Activated T-helper 17 cell treated with anti-CD3 and anti-CD28 coated beads, Interleukin-2, amount 50 U/mL, for 72 hours (primary cell): ENCODE measurements at places on chromosomes 12 and 14.

DNA sequence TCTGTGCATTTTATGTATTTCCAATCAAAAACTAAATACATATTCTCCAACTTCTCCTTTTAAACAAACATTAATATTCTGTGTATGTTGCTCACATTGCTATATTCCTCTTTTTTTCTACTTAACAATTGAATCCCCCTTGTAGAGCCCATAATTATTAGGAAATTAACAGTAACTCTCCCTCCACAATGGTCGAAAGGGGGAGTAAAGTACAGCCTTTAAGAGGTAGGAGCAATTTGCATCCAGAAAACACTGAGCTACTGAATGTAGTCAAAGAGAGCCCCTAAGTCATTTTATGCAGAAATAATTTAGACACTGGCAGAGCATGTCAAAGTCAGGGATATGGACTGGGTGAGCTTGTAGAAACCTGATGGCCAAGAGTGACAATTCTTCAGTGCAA is 57.2 kb upstream of the SCN8A start:
- ATAC-seq: no peak

DNA sequence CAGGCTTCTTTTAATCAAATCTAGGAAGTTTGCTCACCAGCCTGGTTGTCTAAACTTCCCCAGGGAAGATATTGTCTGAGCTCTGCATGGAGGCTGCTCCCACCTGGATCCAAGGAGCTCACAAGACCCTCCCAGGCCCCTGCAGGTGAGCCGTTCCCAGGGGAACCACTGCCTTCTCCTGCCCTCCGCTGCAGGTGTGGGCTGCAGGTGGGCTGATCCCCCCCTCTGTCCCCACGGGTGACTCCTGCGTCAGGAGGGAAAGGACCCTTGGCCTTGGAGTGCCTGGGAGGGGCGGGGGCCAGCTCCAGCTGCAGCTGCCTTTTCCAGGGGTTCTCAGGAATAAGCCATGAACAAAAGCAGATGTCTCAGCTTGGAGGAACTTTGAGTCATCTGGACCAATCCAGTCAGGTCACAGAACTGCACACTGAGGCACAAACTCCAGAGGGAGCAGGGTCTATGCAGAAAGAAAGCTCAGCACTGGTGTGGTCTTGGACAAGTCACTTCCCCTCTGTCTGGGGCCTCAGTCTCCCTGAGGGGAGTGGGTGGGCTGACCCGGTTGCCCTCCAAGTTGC is 246.6 kb upstream of the RTL1 start:
- ATAC-seq: no peak

- no peak for ATAC-seq
These were observed 123.2 kb downstream of the LMO3 start for GRCh38 chr12:16482726-16483125.

- no peak for ATAC-seq
These were observed 18.7 kb downstream of the CABP1 start for GRCh38 chr12:120659151-120659525.

DNA sequence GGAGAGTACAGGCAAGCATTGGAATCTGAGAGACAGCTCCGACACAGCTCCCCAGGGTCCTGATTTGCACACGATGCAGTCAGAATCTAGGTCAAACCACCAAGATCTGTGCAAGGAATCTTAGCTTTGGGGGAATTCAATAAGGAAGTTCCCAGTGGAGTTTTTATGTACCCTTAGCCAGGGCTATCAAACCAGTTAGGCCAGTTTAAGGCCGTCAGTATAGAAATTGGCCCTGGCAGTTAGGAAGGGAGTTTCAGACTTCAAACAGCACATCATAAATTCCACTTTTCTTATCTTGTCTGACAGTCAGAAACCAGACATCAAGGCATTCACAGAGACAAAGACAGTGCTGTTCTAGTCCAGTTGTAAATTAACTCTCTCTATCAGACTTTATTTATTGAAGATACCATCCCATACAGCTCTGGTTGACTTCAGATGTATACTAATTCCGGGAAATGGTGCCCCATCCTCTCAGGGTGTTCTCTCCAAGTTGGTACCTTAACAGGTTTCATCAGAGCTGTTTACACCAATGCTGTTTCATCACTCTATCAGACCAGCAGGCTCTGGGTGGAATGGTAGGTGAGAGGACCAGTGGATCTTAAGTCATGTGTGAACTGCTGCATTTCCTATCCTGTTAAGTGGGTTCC is 157.5 kb upstream of the ATF7IP start:
- no peak for ATAC-seq

GRCh38 chr12:6965714-6966113 is 4.8 kb downstream of the PHB2 start:
- no peak for ATAC-seq

- peak; percentile 93 for ATAC-seq
These were observed 37.6 kb downstream of the SPATA7 start for GRCh38 chr14:88422919-88423650.

GRCh38 chr12:86230516-86231146 is 25.6 kb downstream of the MGAT4C start:
- no peak for ATAC-seq

- ATAC-seq: peak; percentile 95
These were observed 75.0 kb upstream of the HIF1A start for GRCh38 chr14:61620130-61620946.

DNA sequence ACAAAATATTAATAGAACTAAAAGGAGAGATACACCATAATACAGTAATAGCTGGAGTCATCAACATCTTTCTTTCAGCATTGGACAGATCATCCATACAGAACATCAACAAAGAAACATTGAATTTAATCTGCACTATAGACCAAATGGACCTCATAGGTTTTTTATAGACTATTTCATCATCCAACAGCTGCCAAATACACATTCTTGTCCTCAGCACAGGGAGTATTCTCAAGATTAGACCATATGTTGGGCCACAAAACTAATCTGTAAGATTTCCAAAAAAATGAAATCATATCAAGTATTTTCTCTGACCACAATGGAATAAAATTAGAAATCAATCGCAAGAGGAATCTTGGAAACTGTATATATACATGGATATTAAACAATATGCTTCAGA is 86.9 kb downstream of the FSCB start:
- ATAC-seq: no peak

DNA sequence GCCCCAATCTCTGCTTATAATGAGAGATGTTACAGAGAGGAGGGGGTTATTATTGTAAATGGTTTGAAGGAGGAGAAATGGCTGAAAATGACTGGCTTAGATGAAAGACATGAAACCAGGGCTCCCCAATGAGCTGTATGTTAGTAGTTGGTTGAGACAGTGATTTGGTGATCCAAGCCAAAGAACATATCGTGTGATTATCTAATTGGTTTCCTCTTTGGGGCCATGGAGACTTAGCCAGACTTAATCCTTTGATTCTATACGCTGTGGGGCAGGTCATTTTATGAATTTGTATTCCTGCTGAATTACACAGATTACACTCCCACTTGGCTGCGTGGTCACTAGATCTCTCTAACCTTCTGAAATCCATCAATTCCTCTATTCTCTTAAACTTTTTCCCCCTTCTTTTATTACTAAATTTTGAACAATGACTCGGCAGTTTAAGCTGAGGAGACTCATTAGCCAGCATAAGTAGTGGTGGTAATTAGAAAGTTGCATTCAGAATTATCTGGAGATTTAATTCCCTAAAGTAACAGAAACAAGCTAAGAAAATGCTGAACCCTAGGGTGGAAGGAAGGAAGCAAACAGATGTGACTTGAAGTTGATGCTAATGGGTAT is 5.3 kb downstream of the TTC8 start:
- no peak for ATAC-seq

- ATAC-seq: peak; percentile 28
These were observed 6.3 kb upstream of the EVL start for GRCh38 chr14:100058777-100059437.

GRCh38 chr12:95634622-95635621 is 83.6 kb upstream of the USP44 start:
- peak; percentile 36 for ATAC-seq

DNA sequence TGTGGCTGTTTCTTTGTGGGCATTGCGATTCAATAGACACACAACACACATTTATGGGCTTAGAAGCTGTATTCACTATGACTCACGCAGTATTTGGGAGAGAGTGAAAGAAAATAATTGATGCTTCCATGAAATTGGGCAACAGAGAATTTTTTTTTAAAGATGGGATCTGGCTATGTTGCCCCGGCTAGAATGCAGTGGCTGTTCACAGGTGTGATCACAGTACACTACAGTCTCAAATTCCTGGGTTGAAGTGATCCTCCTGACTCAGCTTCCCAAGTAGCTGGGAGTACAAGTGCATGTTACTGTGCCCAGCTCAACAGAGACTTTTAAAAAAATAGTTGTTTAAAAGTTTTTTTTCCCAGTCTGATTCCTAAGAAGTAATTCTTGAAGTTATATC is 146.3 kb downstream of the APAF1 start:
- ATAC-seq: no peak

DNA sequence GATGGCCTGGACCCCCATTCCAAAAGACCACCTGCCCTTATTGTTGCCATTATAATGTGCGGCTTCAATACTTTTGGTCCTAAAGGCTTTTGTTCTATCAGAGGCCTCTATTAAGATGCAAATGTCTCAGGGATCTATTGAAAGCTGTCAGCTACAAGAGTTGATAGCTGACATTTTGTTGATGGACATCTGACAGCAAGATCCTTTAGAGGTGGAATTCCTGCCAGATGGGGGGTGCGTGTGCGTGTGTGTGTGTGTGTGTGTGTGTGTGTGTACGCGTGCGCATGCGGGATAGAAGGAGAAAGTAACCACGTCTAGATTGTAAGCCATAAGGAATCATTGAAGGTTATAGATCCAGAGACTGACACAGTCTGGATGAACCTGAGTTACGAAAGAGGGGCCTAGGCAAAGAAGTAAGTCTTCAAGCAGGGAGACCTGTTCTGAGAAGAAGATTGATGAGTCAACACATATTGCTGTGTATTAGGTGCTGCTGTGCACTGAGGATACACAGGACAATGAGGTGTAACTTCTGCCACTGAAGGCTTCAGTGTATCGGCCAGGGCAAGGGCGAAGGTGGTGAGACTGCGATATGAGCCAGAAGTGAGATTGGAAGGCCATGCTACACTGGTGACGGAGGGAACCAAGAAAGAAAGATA is 89.2 kb downstream of the PRMT8 start:
- ATAC-seq: no peak

DNA sequence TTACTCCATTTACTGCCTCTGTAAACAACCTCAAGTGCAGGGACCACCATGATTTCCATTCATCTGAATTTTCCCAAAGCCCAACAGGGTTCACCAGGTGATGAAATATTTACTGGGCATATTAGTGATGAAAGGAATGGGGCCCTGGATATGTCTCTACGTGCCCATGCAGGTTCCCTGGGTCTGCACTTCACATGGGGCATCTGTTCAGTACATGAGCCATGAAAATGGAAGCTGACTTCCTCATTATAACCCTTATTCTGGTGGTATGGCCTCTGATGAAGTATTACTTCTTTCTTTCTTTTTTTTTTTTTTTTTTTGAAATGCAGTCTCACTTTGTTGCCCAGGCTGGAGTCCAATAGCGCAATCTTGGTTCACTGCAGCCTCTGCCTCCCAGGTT is 26.5 kb upstream of the CORO1C start:
- no peak for ATAC-seq

DNA sequence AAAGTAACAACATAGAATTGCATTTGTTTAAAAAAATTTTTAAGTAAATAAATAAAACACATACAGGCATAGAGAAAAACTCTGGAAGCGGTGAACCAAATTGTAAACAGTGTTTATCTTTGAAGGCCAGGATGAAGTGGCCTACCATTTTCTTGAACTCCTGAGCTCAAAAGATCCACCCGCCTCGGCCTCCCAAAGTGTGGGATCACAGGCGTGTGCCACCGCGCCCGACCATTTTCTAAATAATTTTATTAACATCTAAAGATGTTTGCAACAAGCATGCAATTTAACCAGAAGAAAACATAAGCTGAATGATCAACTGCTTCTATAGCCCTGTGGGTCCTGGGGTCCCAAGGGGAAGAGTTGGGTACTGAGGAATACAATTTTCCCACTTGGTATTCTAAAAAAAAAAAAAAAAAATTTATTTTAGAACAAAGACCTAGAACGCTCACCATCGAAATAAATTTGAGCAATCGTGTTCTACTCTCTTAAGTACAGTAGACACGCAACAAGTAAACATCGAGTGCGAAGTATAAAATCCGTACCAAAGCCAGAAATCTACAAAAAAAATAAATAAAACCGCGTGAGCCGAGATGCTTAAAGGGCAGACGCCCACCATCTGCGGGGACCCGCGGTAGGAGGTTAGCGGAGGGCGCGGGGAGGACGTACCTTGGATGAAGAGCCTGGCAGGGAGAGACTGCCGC is 484 bp downstream of the MIS18BP1 start:
- ATAC-seq: no peak

- no peak for ATAC-seq
These were observed 4.3 kb downstream of the COQ10A start for GRCh38 chr12:56271031-56271430.

GRCh38 chr12:13183620-13184019 is 12.9 kb upstream of the EMP1 start:
- peak; percentile 63 for ATAC-seq

DNA sequence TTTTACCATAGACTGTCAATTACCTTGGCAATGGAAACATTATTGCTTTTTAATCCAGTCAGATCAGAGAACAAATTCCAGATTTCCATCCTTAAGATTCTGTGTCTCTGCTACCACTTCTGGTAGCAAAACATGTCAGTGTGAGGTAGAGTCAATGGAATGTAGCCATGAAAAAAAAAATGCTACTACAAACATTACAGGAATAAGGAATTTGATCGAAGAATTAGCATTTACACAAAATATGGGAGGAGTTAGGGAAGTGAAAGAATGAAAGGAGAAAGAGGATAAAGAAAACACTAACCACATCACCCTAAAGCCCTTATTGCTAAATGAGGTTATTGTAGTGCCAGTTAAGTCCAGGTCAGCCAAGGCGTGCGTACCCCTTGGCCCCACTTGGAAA is 9.2 kb downstream of the MED21 start:
- ATAC-seq: no peak

DNA sequence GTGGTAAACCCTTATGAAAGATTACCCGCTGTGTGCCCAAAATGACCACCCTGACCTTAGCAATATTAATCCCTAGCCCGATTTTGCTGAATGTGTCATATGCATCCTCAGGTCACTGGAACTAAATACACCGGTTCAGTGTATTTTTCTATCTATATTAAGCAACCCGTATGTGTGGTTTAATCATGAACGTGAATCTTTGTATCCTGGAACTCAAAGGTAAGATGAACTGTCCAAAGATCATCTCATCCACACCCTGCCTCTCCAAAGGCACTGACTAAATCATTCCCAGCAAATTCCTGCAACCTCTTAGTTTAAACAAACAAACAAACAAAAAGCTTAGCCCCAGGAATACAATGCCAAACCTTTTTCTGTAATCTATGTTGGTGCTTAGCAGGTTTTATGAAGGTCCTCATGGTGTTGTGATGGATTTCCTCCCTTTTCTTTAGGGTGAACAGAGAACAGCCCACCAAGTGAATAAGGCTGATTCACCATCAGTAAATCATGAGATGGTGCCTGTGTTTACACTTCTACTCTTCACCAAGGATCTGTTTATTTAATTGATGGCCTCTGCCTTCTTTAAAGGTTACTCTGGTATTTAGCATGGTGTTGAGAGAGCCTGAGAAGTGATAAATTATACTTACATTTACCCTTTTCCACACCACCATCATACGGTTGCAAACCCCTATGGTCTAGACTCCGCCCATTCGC is 298.6 kb downstream of the DPF3 start:
- no peak for ATAC-seq
